B cell (primary cell): ENCODE measurements at places on chromosomes 16 and 17.

DNA sequence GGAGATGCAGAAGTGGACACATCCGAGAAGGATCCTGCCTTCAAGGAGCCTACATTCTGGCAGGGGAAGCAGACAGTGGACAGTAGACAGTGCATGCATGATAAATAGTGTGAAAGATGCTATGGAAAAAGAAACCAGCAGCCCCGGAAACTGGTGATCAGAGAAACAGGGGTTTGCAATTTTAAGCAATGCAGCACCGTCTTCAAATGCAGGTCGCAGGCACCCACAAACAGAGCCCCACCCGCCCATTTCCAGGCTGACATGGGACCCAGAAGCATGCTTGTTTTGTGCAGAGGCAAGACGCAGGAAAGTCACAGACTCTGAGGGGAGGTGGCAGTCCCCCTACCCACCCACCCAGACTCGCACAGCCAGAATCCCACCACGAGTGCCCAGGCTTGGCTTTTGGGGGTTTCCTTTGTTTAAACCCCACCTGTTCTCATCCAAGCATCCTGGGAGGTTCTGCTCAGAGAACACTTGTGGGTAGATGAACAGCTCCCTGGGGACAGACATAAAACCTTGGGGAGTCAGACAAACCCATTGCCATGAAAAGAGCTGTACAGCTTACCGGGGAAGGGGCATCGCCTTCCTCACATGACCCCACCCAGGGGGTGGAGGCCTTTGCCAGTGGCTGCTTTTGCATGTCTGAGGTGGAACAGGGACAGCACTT lies 114.3 kb downstream of the MGAT5B start:
- peak; percentile 34 for DNase-seq

DNA sequence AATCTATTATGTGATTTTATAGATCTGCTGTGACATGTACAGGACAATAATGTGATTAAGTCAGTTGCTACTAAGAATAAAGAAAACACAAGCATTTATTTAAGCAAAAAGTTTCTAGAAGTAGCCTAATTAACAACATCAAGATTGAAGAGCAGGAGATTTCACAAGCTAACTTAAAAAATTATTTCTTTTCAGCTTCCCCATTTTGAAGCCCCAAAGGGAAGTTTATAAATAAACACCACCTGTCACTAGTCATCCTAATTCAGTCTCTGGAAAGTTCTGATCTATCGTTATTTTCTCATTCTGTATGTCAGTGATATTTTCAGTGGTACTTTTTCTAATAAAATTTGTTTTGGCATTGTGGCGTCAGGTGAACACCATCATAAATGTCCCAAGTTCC lies 8.3 kb downstream of the CAPNS2 start:
- no peak for DNase-seq

GRCh38 chr17:66776999-66777688 lies 57.8 kb upstream of the CACNG5 start:
- DNase-seq = no peak

GRCh38 chr16:8854298-8854948 lies 14.4 kb downstream of the CARHSP1 start:
- DNase-seq = no peak

- peak; percentile 73 for DNase-seq
These were observed 34.1 kb downstream of the GRB2 start for GRCh38 chr17:75371339-75371738.

DNA sequence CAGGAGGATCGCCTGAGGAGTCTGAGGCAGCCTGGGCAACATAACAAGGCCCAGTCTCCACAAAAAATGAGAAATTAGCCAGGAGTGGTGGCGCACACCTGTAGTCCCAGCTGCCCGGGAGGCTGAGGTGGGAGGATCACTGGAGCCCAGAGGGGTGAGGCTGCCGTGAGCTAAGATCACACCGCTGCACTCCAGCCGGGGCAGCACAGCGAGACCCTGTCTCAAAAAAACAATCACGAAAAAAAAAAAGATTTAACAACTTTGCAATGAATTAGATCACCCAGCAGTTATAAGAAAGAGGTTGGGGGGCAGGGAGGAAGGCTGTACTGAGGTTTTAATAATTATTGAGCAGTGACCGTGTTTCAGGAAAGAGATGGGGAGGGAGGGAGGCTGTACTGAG lies 49.4 kb downstream of the RPH3AL start:
- no peak for DNase-seq

DNA sequence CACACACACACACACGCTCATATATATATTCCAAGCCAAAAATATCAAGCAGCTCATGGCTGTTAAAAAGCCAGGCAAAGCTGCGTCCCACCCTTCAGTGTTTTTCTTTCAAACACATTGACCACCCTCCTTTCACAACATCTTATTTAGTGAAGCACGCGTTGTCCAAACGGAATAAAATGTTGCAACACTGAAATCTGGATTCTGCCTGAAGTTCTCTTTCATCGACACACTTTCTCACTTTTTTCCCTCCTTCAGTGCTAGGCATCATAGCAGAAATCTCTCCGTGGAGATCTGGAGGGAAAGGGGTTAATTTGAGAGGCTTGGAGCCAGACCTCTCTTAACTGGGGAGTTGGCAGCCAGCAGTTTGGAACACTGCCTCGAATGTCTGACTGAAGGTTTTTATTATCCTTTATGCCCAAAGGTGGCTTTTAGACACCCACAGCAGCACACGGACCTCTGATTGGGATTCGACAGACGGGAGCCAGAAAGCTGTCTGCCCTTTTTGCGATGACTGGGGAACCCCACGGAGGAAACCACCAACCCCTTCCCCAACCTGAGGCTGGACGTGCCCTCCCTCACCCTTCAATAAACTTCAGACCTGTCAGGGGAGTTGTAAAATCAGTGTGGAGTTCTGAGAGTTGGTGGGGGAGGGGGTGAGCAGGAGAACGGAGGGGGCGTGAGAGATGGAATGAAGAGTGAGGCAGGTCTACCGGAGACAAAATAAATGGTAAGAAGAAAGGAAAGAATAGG lies 833.6 kb upstream of the SOX9 start:
- DNase-seq = no peak

- DNase-seq = no peak
These were observed 2.7 kb upstream of the SPAG7 start for GRCh38 chr17:4970273-4970672.

GRCh38 chr16:81774348-81774747 lies 4.7 kb upstream of the PLCG2 start:
- peak; percentile 64 for DNase-seq

GRCh38 chr17:59424331-59424730 lies 92.9 kb downstream of the YPEL2 start:
- no peak for DNase-seq

DNA sequence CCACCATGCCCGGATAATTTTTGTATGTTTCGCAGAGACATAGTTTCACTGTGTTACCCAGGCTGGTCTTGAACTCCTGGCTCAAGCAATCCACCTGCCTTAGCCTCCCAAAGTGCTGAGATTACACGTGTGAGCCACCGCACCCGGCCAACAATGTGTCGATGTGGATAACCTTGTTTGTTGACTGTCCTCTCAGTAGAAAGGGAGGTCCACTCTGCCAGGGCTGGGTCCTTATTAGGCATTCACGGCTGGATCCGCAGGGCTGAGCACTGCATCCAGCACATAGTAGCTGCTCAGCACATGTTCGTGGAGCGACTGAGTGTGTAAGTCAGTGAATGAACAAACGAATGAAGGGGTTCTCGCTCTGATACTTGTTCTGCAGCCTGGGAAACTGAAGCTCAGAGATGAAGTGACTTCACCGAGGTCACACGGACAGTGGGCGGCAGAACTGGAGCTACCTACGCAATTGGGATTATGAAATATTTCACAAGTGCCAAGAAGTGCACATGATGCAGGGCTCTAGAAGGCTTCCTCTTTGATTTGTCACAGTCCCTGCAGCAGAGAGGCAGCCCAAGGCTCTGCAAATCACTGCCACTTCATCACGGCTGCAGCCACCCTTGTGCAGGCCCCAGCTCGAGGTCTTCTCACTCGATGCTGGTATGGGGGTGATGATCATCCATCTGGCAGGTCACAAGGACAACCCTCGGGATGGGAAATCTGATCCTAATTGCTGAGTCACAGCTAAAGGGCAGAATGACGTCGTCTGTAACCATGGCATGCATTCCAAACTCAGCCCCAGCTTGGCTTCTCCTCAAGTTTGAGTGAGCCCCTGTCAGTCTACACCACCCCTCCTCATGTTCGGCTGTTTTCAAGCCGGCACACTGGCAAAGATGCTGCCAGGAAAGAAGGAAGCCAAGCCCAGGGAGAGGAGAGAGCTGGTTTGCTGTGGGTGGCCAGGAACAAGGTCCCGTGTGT lies 28.0 kb upstream of the SNN start:
- DNase-seq = no peak

DNA sequence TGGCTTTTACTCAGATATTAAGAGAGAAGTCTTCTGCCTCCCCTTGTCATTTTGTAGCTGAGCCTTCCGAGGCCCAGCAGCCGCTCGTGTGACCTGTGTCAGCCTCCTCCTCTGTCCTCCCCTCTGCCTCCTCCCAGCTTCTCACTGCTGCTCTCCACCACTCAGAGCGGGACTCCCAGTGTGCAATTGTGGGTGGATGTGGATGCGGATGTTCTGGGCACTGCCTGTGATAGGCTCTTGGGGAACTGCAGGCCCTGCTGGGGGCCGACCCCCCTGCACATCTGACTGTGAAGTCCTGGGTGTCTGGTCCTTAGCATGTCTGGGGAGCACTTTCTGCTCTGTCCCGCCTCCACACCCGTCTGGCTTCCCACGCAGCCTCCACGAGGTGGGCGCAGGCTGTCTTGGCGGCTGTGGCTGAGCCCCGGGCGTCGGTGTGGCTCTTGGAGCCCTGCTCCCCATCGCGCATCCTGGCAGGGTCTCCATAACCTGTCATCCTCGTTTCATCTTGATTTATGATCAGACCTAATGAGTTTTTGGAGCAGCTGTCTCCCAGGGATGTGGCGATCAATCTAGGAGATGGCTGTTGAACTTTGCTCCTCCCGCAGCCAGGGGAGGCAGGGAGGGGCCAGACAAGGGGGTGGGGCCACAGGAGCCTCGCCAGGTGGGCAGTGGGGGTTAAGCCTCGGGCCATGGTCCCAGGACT lies 28.1 kb downstream of the GRIN2C start:
- no peak for DNase-seq

- DNase-seq = no peak
These were observed 25.8 kb upstream of the IRF8 start for GRCh38 chr16:85873153-85873552.

DNA sequence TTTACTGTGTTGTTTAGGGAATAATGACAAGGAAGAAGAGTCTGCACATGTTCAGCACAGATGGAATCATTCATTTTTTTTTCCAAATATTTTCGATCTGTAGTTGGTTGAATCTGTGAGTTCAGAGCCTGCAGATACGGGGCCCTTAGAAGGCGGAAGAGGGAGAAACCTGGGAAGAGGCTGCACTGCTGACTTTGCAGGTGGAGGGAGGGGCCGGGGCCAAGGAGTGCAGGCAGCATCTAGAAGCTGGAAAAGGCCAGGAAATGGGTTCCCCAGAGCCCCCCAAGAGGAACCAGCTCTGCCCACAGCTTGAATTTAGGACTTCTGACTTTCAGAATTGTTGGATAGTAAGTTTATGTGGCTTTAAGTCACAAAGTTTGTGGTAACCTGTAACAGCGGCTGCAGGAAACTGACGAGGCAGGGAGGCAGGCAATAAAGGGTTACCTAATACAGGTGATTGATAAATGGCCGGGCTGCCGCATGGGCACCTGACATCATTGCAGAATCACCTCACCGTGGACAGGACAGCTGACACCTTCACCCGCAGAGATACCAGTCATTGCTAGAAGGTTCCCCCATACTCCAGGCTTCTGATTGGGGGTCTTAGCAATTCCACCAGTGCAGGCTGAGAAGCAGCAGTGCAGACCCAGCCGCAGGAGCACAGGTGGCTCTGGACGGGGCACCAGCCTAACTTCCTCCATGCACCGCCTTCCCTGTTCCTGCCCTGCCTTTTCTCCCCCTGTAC lies 181.3 kb downstream of the IRF8 start:
- no peak for DNase-seq
